Occipital lobe (tissue), 3 donors: ENCODE measurements at places on chromosomes 7 and 10.

GRCh38 chr7:50531401-50531911 lies 33.7 kb downstream of the DDC start:
- DNase-seq, result peak; percentile 22

DNA sequence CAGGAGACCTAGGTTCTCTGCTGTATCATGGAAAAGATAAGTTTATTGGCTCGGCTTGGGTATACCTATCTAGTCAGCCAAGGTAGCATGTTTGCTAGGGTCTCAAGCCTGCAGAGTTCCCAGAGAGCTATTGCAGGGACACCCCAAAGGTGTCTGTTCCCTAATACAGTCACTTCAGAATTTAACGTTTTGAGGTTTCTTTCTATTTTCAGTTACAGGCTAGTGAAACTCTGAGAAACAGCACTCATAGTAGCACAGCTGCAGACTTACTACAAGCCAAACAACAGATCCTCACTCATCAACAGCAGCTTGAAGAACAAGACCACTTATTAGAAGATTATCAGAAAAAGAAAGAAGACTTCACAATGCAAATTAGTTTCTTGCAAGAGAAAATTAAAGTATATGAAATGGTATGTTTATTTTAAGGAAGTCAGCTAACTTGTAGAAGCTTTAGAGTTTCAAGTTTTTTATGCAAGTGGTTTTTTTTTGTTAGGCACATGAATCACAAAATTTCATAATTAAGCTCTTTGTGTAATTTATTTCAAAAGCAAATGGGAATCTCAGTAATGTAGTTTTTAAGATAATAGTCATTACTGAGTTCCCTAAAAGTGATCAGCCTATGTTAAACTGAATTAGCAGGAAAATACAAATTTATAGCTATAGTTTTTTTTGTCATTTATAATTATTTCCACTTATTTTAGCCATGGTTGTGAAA lies 54.9 kb downstream of the AKAP9 start:
- no peak for DNase-seq

DNA sequence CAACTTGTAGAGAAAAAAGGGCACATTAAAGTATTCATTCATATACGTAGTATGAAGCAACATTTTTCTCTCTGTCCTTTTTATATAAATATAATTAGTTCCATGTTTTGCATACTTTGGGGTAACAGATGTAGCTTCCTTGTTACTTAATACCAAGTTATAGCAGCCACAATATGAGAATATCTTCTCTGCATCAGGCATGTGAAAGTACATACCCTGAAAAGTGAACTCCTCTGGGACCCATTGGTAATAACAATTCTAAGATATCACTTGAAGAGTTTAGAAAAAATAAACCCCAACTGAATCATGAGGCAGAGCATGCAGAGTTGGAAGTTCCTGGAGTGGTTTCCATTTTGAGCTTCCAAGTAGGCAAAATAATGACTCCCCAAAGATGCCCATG lies 2.4 kb upstream of the CRPPA start:
- DNase-seq, result no peak

- DNase-seq, result no peak
Measured at GRCh38 chr7:74575811-74576210, 81.7 kb upstream of the GTF2I start.

DNA sequence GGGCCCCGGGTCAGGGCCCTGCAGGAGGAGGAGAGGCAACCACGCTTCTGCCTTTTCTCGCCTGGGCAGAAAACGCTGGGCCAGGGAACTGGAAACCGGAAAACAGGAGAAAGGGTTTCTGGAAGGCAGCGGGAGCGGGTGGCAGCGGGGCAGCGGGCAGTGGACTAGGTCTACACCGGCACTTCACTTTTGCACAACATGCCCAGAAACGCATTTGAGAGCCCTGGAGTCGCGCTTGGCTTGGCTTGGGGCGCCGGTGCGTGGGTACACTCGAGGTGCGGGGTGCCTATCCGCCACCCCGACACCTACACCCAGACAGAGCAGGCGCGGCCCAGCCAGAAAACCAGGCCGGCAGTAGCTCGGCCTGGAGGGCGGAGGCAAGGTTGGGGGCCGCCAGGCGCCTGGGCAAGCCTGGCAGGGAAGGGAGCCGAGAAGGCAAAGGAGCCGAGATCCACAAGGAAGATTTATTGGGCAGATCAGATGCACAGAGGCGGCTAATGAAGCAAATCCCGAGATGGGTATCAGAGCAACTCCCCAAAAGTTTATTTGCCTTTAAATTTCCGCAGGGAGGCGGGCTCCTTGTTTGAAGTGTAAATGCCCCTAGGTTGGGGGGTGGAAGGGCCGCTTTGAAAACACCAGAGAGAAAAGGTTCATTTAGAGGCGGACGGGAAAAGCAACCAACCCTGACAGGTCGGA lies 3.2 kb upstream of the PAX2 start:
- no peak for DNase-seq
